ENCODE measurements at places on chromosomes 3 and 15. TPM values are rescaled to one million over a fixed set of nuclear protein-coding genes. Genes with fewer than 3 reads are reported as not detected.

DNA sequence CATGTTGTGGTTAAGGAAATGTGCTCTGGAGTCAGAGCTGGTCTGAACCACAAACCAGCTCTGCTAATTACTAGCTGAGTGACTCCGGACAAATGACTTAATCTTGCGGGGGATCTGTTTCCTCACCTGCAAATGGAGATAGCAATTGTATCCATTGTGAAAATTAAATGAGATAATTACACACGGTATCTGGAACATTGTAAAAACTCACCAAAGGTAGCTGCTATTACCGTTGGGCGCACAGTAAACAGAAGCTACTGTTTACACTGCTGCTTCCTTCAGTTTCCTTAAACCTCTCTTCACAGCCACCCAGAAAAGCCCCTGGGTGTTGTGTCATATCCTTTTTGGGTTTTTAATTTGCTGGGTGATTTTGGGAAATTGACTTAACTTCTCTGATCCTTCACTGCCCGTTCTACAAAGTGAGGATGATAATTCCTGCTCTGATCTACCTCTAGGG, 107.8 kb downstream of the MEGF11 start:
- H3K27me3 ChIP-seq, result no peaks in the 10 kb centered on the region
- no peak for DNase-seq
- no peak overlapping the region for H3K27ac ChIP-seq
- H3K36me3 ChIP-seq, result no peaks in the 10 kb centered on the region
- no peak overlapping the region for H3K4me3 ChIP-seq

- no peak for DNase-seq
- H3K36me3 ChIP-seq, result no peaks in the 10 kb centered on the region
- H3K27me3 ChIP-seq, result no peaks in the 10 kb centered on the region
- H3K27ac ChIP-seq, result no peak overlapping the region
Observed at GRCh38 chr3:152097120-152097519, 171.6 kb upstream of the MBNL1 start.

Gene ECE2
- not detected for total RNA-seq

- H3K27ac ChIP-seq, result no peak overlapping the region
- no peaks in the 10 kb centered on the region for H3K27me3 ChIP-seq
- no peak for DNase-seq
- no peaks in the 10 kb centered on the region for H3K4me1 ChIP-seq
- H3K36me3 ChIP-seq, result no peaks in the 10 kb centered on the region
- H3K4me3 ChIP-seq, result no peak overlapping the region
Observed at GRCh38 chr3:70383360-70383831, 71.0 kb upstream of the MDFIC2 start.

GRCh38 chr3:154992655-154993054, 87.5 kb upstream of the MME start:
- H3K36me3 ChIP-seq, result no peaks in the 10 kb centered on the region
- H3K4me1 ChIP-seq, result no peaks in the 10 kb centered on the region
- no peak for DNase-seq
- no peak overlapping the region for H3K27ac ChIP-seq
- H3K27me3 ChIP-seq, result no peaks in the 10 kb centered on the region

GRCh38 chr15:38308797-38309196, 56.2 kb downstream of the SPRED1 start:
- no peaks in the 10 kb centered on the region for H3K4me1 ChIP-seq
- H3K27me3 ChIP-seq, result no peaks in the 10 kb centered on the region
- H3K36me3 ChIP-seq, result no peaks in the 10 kb centered on the region
- no peak for DNase-seq
- no peak overlapping the region for H3K4me3 ChIP-seq

DNA sequence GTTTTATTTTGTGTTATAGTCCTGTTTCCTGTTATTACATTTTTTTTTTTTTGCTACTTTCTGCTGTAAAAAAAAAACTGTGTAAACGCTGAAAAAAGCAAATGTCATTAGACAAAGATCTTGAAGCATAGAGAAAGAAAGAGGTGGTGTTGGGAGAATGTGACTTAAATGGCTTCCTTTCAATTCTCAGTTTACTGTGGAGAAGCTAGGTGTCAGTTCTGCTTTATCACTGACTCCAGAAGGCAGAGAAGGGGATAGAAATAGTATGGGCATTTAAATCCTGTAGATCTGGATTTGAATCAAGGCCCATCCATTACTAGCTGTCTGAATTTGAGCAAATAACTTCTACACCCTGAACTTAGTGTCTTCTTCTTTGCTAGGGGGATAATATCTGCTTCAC, 23.0 kb downstream of the PPM1L start:
- no peaks in the 10 kb centered on the region for H3K4me1 ChIP-seq
- H3K4me3 ChIP-seq, result no peak overlapping the region
- no peak overlapping the region for H3K27ac ChIP-seq
- no peak for DNase-seq
- no peaks in the 10 kb centered on the region for H3K27me3 ChIP-seq
- no peaks in the 10 kb centered on the region for H3K36me3 ChIP-seq

- peak overlapping the region; percentile 64 for H3K27ac ChIP-seq
- H3K4me1 ChIP-seq, result peaks cover 4% of the 10 kb centered on the region
- no peaks in the 10 kb centered on the region for H3K27me3 ChIP-seq
- peak; percentile 60 for DNase-seq
Observed at GRCh38 chr15:30985081-30985531, 6.3 kb downstream of the MTMR10 start.

Gene SLC15A2
- total RNA-seq, result 21.8 TPM

Gene TMEM158
- total RNA-seq, result 5.1 TPM

GRCh38 chr3:156160647-156161046, 40.3 kb downstream of the KCNAB1 start:
- DNase-seq, result no peak
- H3K4me1 ChIP-seq, result no peaks in the 10 kb centered on the region
- no peaks in the 10 kb centered on the region for H3K36me3 ChIP-seq
- no peak overlapping the region for H3K4me3 ChIP-seq
- no peaks in the 10 kb centered on the region for H3K27me3 ChIP-seq

Gene ITGA11
- 11.1 TPM for total RNA-seq

GRCh38 chr3:184954251-184954650, 142.3 kb downstream of the VPS8 start:
- DNase-seq, result no peak
- H3K4me1 ChIP-seq, result no peaks in the 10 kb centered on the region
- no peak overlapping the region for H3K4me3 ChIP-seq
- no peaks in the 10 kb centered on the region for H3K27me3 ChIP-seq

Gene ALDH1L1
- 60.0 TPM for total RNA-seq

DNA sequence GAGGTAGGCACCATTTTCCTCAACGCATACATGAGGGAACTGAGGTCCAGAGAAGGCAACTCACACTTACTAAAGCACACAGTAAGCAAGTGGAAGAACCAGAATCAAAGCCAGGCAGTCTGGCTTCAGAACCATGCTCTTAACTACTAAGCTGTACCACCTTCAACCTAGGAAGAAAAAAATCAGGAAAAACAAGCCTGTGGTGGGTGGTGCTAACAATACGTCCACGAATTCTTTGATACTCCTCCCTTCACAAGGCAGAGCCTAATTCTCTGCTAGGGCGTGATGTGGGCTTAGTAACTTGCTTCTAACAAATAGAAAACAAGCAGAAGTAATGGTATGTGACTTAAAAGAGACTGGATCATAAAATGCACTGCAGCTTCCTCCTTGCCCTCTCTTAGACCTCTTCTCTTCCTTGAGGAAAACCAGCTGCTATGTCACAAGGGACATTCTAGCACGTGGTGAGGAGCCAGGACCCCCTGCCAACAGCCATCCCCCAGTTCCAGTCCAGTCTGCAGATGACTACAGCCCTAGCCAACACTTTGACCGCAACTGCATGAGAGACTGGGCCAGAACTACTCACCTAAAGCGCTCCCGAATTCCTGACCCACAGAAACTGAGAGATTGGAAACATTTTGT, 36.9 kb downstream of the HACD2 start:
- no peaks in the 10 kb centered on the region for H3K4me1 ChIP-seq
- peaks cover 10% of the 10 kb centered on the region for H3K36me3 ChIP-seq
- H3K4me3 ChIP-seq, result no peak overlapping the region
- peak; percentile 72 for DNase-seq
- no peaks in the 10 kb centered on the region for H3K27me3 ChIP-seq
- H3K27ac ChIP-seq, result no peak overlapping the region

GRCh38 chr15:41281236-41281635, 50.2 kb downstream of the CHP1 start:
- no peak for DNase-seq
- no peak overlapping the region for H3K27ac ChIP-seq
- no peak overlapping the region for H3K4me3 ChIP-seq
- H3K4me1 ChIP-seq, result peaks cover 8% of the 10 kb centered on the region
- peaks cover 5% of the 10 kb centered on the region for H3K36me3 ChIP-seq

- DNase-seq, result no peak
- H3K27ac ChIP-seq, result no peak overlapping the region
- H3K36me3 ChIP-seq, result no peaks in the 10 kb centered on the region
- no peaks in the 10 kb centered on the region for H3K4me1 ChIP-seq
Observed at GRCh38 chr3:70231266-70231701, 81.2 kb downstream of the MDFIC2 start.

Gene GLDN
- total RNA-seq, result 4.0 TPM

- no peaks in the 10 kb centered on the region for H3K27me3 ChIP-seq
- peak; percentile 77 for DNase-seq
- H3K27ac ChIP-seq, result peak overlapping the region; percentile 87
Observed at GRCh38 chr15:67134067-67134838, 68.9 kb downstream of the SMAD3 start.

GRCh38 chr3:33355611-33356010, 78.4 kb downstream of the FBXL2 start:
- no peaks in the 10 kb centered on the region for H3K27me3 ChIP-seq
- no peak for DNase-seq
- H3K4me1 ChIP-seq, result no peaks in the 10 kb centered on the region
- no peak overlapping the region for H3K27ac ChIP-seq
- no peak overlapping the region for H3K4me3 ChIP-seq

DNA sequence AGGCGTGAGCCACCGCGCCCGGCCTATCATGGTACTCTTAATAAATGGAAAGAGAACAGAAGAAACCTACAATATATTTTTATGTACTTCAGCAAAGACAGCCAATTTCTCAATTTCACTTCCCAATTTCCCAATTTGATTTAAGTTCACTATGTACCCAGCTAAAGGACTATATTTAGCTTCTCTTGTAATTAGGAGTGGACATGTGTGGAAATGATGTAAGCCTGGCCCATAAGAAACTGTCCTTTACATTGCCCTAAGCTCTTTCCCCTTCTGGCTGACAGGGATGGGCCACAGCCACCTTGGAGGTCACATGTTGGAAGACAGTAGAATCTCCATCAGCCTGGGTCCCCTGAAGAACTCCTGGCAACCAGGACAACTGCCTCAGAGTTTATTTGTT, 6.2 kb downstream of the TMEM39A start:
- H3K27ac ChIP-seq, result no peak overlapping the region
- no peak for DNase-seq
- H3K4me3 ChIP-seq, result no peak overlapping the region
- H3K4me1 ChIP-seq, result peaks cover 4% of the 10 kb centered on the region
- no peaks in the 10 kb centered on the region for H3K27me3 ChIP-seq

GRCh38 chr15:67465196-67465952, 55.6 kb upstream of the C15orf61 start:
- no peak overlapping the region for H3K4me3 ChIP-seq
- H3K27me3 ChIP-seq, result no peaks in the 10 kb centered on the region
- DNase-seq, result no peak

Gene ZNF106
- total RNA-seq, result 52.0 TPM

GRCh38 chr3:133991637-133992036, 38.1 kb downstream of the SLCO2A1 start:
- H3K27ac ChIP-seq, result no peak overlapping the region
- no peaks in the 10 kb centered on the region for H3K27me3 ChIP-seq
- DNase-seq, result peak; percentile 13

GRCh38 chr15:90664650-90665287, 52.4 kb upstream of the BLM start:
- H3K27ac ChIP-seq, result peak overlapping the region; percentile 78
- peak overlapping the region; percentile 53 for H3K4me3 ChIP-seq
- DNase-seq, result peak; percentile 83
- no peaks in the 10 kb centered on the region for H3K4me1 ChIP-seq
- H3K36me3 ChIP-seq, result no peaks in the 10 kb centered on the region

DNA sequence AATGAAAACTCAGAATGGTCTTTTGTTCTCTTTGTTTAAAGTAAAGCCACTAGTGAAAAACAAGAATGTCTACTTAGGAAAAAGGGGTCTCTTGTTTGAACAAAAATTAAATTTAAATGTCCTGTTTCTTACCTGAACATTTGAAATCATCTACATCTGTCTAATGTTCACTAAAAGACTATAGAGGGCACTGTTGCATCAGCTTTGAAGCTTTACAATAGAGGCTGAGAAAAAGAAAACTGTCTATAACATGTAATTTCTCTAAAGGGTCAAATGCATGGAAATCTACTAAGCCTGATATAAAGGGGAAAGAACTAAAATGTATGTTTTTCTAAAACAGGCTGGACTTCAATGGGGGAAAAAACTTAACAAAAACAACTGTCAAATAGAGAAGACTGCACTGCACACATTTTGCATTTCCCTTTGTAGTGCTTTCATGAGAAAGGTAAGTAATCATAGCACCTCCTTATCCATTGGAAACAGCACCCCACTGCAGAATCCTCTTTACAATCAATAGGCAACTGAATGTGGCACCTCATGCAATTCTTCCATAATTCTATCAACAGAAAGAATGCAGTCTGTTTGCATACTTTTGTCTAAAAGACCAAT, 26.3 kb downstream of the DPH6 start:
- H3K27ac ChIP-seq, result no peak overlapping the region
- H3K4me1 ChIP-seq, result peaks cover 2% of the 10 kb centered on the region
- H3K4me3 ChIP-seq, result no peak overlapping the region
- DNase-seq, result peak; percentile 92

- no peak overlapping the region for H3K4me3 ChIP-seq
- no peak for DNase-seq
- peaks cover 6% of the 10 kb centered on the region for H3K4me1 ChIP-seq
- H3K27me3 ChIP-seq, result no peaks in the 10 kb centered on the region
Observed at GRCh38 chr3:14141144-14141543, 16.3 kb downstream of the TMEM43 start.

Gene WDR6
- total RNA-seq, result 158 TPM

- no peak for DNase-seq
- no peak overlapping the region for H3K27ac ChIP-seq
- no peaks in the 10 kb centered on the region for H3K36me3 ChIP-seq
- H3K4me3 ChIP-seq, result no peak overlapping the region
- no peaks in the 10 kb centered on the region for H3K27me3 ChIP-seq
Observed at GRCh38 chr3:126959921-126960603, 22.9 kb upstream of the PLXNA1 start.

DNA sequence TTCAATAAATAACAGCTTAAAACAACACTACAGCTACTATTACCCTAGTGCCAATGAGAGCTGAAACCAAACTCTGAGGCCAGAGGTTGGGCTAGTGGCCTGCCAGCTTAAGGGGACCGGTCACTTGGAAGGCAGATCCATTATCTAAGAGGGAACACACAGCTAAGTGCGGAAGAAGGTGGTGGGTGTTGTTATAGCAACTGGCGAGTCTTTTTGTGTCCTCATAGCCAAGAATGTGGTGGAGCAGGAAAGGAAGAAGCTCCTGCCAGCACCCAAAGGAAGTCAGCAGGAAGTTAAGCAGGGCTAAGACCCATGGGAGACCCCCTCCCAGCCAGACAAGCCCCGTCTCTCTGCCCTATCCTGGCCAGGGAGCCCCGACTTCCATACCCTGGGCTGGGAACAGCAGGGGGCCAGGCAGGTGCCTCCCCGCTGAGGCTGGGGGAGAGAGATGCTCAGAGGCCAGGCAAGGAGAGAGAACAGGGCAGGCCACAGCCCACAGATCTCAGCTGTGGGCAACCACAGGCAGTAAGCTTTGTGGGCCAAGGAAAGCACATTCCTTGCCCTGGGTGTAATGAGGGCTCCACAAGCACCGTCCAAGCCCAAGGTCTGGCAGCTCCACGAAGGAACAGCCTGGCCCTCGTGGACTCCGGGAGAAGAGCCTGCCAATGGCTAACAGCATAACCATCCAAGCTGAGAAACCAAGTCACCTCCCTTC, 34.0 kb upstream of the HRH1 start:
- H3K4me1 ChIP-seq, result no peaks in the 10 kb centered on the region
- no peak for DNase-seq
- H3K27ac ChIP-seq, result no peak overlapping the region
- no peaks in the 10 kb centered on the region for H3K36me3 ChIP-seq
- no peak overlapping the region for H3K4me3 ChIP-seq
- no peaks in the 10 kb centered on the region for H3K27me3 ChIP-seq
